Globus pallidus (tissue), 1 donor: ENCODE measurements at places on chromosomes 3 and 15.

GRCh38 chr3:61665987-61666386 is 104.6 kb downstream of the PTPRG start:
- no peak for DNase-seq

- DNase-seq = no peak
Observed at GRCh38 chr3:193840111-193840641, 247.2 kb downstream of the OPA1 start.

DNA sequence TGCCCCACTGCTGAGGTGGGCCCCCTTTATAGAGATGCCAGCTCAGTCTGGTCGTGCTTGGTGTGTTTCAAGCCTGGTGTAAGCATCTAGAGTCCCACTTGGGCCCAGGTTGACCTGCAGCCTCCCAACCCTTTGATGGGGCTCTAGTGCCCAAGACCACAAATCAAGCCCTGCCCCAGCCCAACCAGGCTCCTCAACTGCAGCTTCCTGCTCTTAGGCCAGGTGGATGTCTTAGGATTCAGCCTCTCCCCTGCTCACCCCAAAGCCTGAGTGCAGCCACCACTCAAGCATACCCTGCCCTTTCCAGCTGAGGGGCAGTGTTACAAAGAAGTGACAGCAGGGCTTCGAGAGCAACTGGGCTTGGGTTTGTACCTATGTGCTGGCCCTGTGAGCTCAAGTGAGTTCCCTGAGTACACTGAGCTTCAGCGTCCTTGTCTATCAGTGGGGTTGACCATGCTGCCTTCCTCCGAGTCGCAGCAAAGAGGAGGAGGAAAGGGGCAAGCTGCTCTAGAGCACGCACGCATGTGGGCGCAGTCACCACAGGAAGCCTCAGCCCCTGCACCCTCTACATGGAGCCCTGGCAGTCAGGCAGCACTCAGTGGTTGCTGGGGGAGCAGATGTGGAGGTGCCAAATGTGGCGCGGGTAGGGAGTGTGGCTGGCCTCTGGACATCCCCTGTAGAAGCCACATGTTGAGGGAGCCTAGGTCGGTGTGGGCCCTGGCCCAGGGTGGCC is 120.7 kb downstream of the EEFSEC start:
- DNase-seq = no peak

- DNase-seq = no peak
Observed at GRCh38 chr3:21909096-21909495, 158.1 kb upstream of the ZNF385D start.

DNA sequence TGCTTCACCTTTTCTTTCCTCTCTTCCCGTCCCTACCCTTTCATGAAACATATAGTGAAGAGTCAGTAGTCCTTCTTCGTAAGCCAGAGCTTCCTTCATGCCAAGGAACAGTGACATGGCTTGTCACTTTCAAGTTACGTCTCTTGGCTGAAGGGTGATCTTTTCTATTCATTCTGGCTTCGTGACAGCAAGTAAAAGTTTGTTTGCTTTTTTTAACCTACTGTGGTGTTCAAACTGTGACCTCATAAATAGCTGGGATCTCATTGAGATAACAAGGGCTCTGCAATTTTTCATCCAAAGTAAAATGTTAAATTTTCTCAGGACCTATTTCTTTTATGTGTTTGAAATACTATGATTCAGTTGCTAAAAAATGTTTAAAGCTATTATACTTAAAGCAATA is 10.5 kb downstream of the CDIN1 start:
- DNase-seq = no peak

- DNase-seq = no peak
Observed at GRCh38 chr15:72559781-72560180, 85.7 kb downstream of the ARIH1 start.

DNA sequence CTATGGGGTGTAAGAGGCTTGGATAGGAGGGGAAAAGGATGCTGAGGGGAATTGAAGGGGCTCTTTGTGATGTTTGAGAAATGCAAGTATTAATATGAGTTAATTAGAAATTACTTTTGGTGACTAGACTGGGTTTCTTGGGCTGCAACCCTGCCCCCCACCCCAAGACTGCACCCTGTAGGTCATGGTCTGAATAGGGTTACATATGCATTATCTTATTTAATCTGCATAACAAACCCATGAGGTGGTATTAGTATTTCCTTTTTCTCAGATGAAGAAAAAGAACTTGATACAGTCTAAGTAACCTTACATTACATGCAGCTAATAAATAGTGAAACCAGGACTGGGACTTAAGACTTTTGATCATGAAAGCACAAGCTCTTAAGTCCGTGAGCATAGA is 5.6 kb upstream of the ZBTB38 start:
- DNase-seq = no peak

DNA sequence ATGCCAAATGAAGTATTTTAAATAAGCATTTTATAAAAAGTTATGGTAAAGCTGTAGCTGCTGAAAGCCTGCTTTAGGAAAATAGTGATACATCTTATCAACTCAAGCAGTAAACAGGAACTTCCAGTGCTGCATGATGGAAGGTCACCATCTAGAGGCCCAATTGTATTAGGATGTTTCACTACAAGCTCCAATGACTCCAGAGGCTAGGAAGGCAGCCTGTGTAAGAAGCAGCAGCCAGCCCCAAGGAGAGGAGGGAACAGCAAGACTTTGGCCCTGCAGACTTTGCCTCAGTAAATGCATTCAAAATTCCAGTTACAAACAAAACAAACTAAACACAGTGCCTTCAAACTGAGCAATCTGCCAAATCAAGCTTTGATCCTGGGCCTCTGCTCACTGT is 32.1 kb downstream of the ILDR1 start:
- no peak for DNase-seq

- DNase-seq = no peak
Observed at GRCh38 chr3:112647122-112647521, 6.2 kb upstream of the CCDC80 start.

GRCh38 chr3:9118222-9118621 is 131.2 kb downstream of the SRGAP3 start:
- no peak for DNase-seq

- no peak for DNase-seq
Observed at GRCh38 chr3:112682361-112682760, 41.4 kb upstream of the CCDC80 start.

GRCh38 chr15:73789521-73790240 is 36.5 kb upstream of the INSYN1 start:
- DNase-seq = no peak

- DNase-seq = no peak
Observed at GRCh38 chr3:124115279-124115678, 123.4 kb upstream of the ROPN1 start.

DNA sequence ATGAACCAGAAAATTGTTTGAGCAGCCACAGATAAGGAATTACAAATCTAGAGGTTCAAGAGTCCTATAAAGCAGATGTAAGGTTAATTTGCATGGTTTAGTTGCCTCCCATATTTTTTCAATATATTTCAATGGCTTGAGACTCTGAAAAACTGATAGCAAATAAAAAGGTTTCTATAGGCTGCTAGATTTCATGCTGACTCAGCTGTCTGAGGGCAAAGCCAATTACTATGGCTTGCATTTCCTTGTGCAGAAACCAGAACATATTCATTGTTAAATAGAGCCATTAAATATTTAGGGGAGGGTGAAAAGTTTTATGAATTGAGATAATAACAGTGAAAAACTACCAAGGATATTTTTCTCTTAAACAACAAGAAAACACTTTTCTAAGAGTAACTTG is 278.1 kb upstream of the CADM2 start:
- DNase-seq = no peak

GRCh38 chr3:15426579-15427118 is 695 bp downstream of the METTL6 start:
- no peak for DNase-seq

GRCh38 chr15:99925661-99926461 is 192.6 kb upstream of the LYSMD4 start:
- peak; percentile 42 for DNase-seq

- DNase-seq = no peak
Observed at GRCh38 chr15:45812200-45812599, 177.4 kb downstream of the SQOR start.

- no peak for DNase-seq
Observed at GRCh38 chr3:132456571-132456970, 39.3 kb downstream of the DNAJC13 start.

DNA sequence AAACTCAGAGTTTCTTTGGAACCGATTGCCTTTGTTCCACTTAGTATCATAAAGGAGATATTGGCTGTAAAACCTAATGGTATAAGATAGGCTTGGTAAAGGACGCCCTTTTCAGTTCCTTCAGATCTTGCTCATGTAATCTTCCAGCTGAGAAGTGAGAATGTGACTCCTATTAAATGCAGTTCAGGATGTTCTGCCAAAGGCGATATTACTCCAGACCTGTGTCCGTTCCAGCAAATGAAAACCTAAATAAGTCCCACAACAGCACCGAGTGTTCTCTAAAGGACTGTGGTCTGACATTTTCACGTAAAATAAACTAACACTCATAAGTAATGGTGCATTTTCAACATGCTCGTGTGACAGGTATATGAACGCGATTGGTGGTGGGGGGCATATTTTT is 276.2 kb downstream of the FEZF2 start:
- no peak for DNase-seq

DNA sequence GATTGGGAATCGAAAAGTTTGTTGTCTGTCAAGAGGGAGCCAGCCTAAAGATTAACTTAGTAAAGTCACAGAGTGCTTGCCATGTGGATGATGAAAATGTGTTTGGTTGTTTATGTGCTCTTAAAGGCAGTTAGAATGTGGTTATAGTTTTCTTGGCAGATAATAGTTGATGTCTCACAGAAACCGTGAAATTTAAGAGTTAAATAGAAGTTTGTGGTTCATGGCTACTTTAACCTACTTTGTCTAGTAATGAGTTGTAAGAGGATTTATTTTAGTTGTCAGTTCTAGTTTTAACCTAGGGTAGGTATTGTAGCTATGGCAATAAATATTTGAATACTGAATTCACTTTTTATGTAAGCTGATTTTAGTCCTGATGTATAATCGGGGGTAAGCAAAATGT is 36.4 kb upstream of the EIF3J start:
- DNase-seq = no peak

- DNase-seq = no peak
Observed at GRCh38 chr3:30673425-30674341, 67.3 kb downstream of the TGFBR2 start.

- no peak for DNase-seq
Observed at GRCh38 chr15:74610302-74610951, 5.2 kb upstream of the CLK3 start.

- DNase-seq = peak; percentile 28
Observed at GRCh38 chr3:37909067-37909911, 47.6 kb downstream of the CTDSPL start.

DNA sequence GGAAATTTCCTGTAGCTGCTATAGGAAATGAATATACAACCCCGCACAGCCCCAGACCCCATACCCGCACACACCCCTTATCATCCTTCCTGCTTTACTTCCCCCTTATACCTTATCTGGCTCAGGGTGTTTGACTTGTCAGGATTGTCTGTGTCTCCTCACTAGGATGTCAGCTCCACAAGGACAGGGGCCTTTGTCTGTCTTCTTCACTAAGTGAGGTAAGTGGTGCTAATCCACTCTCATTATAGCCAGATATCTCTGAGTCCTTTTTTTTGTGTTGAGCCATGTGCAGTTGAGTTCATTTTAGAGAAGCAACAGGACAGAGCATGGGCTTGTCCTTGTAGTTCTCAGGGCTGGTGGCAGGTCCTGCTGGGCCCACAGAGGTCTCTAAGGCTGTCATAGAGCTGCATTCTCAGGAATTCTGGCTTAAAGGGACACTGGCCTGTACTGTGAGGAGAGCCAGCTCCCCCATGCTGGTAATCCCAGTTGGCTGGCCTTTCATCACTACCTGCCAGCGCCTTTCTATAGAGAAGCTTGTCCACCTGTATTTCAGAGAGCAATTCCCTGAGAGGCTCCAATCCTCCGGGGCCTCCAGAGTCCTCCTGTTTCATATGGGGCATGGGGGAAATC is 9.0 kb downstream of the KY start:
- no peak for DNase-seq

- DNase-seq = no peak
Observed at GRCh38 chr3:58948018-58948417, 101.8 kb downstream of the CFAP20DC start.

DNA sequence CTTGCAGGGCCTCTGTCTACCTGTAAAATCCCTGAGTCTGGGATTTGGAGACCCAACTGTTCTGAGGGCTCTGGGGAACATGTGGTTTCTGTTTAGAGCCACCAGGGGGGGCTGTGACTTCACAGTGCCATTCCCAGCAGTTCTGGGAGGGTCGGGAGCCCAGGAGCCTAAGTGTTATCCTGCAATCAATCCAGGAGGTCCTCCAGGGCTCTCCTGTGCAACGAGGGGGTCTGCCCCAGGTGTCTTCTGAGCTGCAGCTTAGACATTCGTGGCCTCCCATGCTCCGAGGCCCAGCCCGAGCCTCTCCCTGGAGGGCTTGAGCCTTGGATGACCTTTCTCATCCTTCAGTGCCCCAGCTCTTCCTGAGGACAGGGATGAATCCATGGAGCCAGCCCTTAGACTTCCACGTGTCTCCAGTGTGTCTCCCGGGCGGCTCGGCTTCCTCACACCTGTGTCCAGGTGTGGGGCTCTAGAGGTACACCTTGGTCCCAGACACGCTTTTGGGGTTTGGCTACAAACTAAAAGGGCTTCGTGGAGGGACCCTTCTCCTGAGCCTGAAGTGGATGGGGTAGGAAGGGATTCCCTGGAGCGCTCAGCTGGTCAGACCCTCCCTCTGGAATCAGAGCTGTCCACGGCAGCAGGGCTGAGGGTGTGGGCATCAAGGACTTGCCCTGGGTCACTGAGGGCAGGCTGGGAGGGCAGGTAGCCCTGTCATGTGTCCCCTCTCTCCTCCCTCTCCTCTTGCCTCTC is 20.3 kb upstream of the ABTB1 start:
- DNase-seq = peak; percentile 49

- peak; percentile 88 for DNase-seq
Observed at GRCh38 chr15:90902840-90903732, at the start of gene MAN2A2. Gene MAN2A2 (plus strand): TSS chr15:90903302. CDS start chr15:90904208, 906 bp downstream.

- no peak for DNase-seq
Observed at GRCh38 chr3:195153130-195153529, 117.8 kb downstream of the XXYLT1 start.

- DNase-seq = peak; percentile 35
Observed at GRCh38 chr3:106963442-106963841, 413.8 kb upstream of the CCDC54 start.

DNA sequence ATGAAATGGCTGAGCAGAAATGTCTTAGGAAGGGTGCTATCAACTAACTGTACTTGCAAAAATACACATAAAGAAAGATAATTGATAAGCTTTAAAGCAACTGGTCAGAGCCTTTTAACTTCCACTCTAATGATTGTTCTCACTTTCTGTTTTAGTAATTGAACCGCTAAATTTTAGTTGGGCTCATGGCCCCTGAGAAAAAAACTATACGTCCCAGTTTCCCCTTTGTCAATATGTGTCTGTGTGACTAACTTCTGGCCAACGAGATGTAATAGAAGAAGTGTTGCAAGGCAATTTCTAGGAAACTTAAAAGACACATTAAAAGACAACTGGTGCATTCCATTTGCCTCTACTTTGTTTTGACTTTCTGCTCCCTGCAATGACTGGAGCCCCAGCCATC is 223.9 kb downstream of the NR1D2 start:
- no peak for DNase-seq

GRCh38 chr3:152382312-152383135 is 113.8 kb downstream of the MBNL1 start:
- no peak for DNase-seq

- DNase-seq = no peak
Observed at GRCh38 chr3:129616713-129617112, 10.2 kb upstream of the PLXND1 start.
